ENCODE measurements at places on chromosomes 1 and 21.

- no peak for DNase-seq
These were observed 62.9 kb downstream of the TEX35 start for GRCh38 chr1:178575611-178576361.

- DNase-seq = no peak
These were observed 522.5 kb downstream of the PTPRC start for GRCh38 chr1:199161319-199161680.

DNA sequence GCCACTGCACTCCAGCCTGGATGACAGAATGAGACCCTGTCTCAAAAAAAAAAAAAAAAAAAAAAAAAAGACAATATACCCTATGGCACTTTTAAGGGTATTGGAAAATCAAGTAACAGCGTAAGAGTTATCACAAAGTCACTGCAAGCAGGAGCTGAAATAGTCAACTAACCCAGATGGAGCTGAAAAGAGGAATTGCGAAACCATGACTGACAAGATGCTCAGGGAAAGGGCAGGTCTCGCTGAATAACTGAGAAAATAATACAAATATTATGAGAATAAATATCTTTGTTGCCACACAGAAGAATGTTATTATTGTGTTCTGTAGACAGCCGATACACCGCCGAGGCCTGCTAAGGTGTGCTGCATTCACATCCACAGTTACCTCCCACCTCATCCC, 17.8 kb downstream of the HLCS start:
- DNase-seq = no peak

DNA sequence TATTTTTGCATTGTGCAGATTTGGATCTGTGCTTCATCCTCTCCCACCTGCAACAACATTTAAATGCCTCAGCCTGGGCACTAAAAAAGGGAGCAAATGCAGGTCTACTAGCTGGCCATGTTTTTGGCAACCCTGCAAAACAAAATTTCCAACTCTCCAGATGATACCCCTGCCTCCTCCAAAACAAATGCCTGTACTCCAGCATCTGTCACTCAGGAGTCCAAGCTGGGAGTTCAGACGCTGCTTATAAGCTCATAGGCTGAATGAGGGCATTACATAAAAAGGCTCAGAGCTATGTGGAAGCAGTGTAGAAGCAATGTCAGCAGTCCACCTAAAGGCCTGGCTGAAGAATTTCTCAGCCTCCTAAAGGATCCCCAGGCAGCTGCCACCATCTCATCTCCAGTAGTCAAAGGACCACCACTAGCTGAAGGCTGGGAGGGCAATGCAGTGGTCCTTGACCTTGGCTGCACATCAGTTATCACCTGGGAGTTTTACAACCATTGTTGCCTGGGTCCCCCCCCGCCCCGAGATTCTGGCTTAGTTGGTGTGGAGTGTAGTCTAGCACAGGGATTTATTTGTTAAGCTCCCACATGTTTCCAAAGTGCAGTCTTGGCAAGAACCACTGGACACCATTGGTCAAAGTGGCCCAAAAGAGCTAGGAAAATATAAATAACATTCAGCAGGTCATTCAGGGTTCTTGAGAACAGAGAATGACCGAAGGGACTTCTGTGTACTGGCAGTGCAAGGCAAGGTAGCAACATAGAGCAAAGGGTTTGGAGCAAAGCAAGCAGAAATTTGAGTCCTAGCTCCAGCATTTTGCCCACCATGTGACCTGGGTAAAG, 57.2 kb downstream of the ITPKB start:
- no peak for DNase-seq

- no peak for DNase-seq
These were observed 206.3 kb upstream of the NR5A2 start for GRCh38 chr1:199821029-199821779.

DNA sequence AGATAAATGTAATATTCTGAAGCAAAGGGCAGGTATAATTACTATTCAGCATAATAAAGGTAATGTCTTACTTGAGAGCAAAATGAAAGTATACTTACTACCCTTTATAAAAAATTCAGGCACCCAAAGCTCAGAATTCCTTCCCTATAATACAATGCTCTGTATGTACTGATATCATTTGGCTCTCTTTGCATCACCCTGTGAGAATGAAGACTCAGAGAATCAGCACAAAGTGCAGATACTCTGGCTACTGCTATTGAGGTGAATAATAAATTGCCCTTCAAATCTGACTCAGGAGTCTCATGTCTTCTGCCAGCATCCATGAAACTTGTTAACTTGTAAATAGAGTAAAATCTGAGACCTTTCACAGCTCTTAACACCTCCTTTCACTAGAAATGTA, 108.5 kb upstream of the KCTD3 start:
- no peak for DNase-seq

DNA sequence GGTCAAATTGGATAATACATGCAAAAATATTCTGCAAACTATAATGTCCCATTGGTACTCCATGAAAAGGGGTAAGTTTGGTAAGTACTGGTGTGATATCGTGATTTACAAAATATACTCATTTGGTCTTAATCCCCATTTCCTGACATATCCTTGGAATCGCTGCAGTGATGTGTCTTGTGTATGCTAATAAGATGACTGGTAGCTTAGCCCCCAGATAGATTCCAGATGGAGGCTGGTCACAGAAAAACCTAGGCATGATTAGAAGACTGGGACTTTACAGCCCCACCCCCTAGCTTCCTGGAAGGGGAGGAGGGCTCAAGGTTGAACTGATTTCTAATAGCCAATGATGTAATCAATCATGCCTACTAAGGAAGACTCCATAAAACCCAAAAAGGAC, 3.0 kb downstream of the VAMP4 start:
- no peak for DNase-seq

GRCh38 chr1:185843297-185843869, 109.2 kb downstream of the HMCN1 start:
- no peak for DNase-seq

DNA sequence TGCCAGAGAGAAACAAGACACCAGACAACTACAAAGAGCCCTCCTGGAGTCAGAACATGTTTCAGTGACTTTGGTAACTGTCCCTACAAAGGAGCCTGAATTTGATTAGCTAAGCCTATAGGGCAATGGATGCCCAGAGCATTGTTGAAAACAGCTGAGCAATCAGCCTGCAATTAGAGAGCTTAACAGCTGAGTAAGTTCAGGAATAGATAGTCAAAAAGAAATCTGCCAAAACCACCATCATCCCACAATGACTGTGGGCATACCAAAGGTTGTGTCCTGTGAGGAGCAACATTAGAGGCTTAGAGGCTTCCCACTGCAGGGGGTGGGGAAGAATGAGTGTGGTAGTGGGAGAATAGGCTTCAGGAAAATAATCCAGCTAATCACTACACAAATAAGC, 32.1 kb downstream of the SH3BP5L start:
- DNase-seq = peak; percentile 90

- no peak for DNase-seq
These were observed 31.5 kb downstream of the LYST start for GRCh38 chr1:235835226-235835625.

GRCh38 chr1:117166076-117166475, 44.5 kb upstream of the TRIM45 start:
- DNase-seq = no peak

DNA sequence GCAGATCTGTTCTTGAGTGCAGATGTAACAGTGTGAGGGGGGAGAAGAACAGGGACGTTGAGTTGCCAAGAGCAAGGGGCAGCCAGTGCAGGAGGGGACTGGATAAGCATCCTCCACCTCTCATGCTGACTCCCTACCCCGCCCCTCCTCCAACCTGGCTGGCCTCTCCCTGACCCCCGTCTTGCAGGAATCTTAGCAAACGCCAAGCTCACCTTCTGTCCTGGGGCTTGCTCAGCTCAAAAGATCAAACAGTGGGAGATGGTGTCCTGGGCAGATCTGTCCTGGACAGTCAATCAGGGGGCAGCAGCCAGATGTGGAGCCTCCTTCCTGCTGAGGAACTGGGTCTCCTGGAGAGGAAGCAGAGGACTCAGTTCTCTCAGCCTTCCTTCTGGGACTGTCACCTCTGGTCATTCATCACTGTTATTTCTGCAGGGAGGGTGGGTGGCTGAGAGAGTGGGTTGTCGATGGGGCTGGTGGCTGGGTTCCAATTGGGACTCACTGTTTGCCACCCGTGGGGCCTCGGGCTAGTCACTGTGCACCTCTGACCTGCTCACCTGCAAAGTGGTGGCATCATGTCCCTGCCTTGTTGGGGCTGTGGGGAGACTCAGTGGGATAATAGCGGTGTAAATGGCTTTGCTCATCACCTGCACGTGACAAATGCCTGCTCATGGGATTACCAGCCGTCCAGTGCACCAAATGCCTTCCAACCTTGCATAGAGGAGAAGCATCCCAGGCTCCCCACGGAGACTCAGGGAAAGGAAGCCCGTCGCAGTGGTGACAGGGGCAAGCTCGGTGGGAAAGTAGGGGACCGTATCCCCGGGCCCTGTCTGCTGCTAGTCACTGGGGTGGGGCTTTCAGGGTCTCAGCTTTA, 154.4 kb downstream of the PTPRU start:
- DNase-seq = no peak

- no peak for DNase-seq
These were observed 127.3 kb upstream of the APP start for GRCh38 chr21:26297851-26298250.

GRCh38 chr21:34296878-34297277, 66.9 kb upstream of the KCNE2 start:
- DNase-seq = no peak

DNA sequence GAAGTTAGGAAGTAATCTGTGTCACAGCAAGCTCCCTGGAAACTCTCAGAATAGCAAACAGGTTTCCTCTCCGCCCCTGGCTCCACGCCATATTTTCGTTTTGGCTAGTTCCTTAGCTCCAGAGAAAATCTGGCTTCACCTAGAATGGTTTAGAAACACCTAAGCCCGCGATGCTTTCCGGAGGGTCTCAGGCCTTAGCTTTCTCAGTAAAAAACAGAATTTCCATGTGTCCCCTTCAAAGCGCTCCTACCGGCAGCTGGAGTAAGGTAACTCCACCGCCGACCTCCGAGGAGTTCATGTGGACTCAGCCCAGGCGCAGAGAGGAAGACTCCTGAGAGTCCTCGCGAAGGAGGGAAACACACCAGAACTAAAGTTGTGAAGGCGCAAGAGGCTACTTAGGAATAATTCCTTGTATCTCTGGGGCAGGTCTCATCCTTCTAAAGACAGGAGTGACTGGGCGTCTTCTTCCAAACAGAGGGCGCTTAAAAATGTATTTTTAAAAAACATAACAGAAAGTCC, 406 bp downstream of the KIAA0040 start:
- DNase-seq = peak; percentile 43

- no peak for DNase-seq
These were observed 457.3 kb upstream of the VAMP3 start for GRCh38 chr1:7313826-7314225.

DNA sequence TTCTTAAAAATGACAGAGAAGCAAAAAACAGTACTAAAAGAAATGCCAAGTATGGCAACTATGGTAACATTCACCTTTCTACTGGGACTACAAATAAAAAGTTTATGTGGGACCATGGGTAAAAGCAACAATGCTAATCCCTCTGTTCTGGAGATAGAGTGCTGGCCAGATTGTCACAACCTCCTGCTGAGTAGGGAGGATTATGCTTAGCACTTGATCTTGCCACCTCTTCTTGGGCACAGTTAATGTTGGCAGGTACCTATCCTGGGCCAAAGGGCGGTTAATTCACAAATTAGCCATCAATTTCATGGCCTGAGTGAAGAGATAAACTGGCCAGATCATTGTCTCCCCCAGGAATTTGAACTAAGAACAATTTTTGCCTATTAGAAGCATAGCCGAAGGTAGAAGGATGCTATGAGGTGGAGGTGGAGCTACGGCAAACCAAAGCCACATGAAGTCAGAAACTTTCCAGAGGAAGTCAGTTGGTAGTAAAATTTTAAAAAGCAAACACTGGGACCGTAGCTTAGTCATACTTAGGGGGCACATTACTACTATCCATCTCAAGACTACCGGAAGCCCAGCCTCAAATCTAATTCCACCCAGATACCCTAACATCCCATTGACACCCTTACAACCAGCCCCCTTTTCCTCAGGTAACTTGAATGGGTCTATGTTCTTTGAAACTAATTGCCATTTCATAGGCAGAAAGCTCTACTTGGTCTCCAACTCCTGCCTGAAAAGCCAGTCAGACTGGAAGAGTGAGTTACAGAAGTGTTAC, 2.7 kb downstream of the SCYL3 start:
- DNase-seq = peak; percentile 78

DNA sequence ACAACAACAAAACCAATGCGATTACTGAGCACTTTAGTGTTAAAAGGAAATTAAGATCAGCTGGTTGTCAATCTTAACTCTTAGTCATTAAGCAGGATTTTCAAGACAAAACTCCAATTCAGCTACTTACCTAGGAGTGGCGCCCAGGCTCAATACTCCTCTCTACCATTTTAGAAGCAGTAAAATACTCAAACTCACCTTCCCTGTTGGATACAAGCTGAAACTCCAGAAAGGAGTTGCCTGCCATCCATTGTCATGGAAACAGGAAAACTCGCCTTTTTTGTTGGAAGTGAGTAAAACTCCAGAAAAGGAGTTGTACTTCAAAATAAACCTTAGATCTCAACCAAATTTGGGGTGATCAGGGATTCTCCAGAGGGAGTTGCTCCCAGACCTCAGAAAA, 127.0 kb upstream of the F3 start:
- no peak for DNase-seq

- no peak for DNase-seq
These were observed 10.0 kb downstream of the ARID1A start for GRCh38 chr1:26705788-26706311.

GRCh38 chr1:59151387-59151761, 145.5 kb upstream of the FGGY start:
- DNase-seq = no peak

DNA sequence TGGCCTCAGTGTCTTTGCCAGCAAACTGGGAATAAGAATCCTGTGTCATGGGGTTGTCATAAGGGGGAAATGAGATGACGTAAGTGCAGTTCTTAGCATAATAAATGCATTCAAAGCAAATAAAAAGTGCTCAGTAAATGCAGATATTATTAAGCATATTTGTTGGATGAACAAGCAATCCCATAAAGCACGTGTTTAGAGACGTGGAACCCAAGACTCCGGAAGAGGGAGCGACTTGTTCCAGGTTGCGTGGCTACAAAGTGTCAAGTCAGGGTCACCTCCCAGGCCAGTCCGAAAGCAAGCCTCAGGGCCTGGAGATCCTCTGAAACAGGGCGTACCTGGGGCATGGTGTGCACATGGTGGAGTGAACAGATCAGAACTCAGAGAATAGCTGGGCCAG, 58.0 kb upstream of the LAPTM5 start:
- DNase-seq = no peak

GRCh38 chr1:32311709-32312393, 20.0 kb downstream of the HDAC1 start:
- DNase-seq = no peak

DNA sequence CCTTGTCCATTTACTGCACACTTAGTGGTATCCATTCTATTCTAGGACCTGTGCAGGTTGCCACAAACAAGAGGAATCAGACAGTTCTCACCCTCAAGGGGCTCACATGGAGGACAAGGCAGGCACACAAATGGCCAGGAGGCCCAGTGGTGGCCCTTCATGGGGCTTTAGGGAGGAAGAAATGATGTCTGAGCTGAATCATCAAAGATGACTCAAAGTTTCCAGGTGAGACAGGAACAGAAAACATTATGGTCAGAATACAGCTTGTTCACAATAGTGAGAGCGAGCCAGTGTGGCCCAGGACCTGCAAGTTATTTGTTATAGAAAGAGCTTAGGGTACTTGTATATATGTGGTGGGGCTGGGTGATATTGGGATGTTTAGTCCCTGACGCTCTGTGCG, 26.4 kb downstream of the SHISAL2A start:
- DNase-seq = peak; percentile 69
